ENCODE measurements at places on chromosomes 6 and 20. TPM values are rescaled to one million over a fixed set of nuclear protein-coding genes. Genes with fewer than 3 reads are reported as not detected.

The CST7 gene
- not detected for total RNA-seq

The DDR1 gene
- 95.2 TPM for total RNA-seq

The DNAH8 gene
- not detected for total RNA-seq

The ATXN1 gene
- 67.1 TPM for total RNA-seq

The TRIM40 gene
- total RNA-seq = not detected

The AIF1 gene
- 0.44 TPM for total RNA-seq

The EYS gene
- not detected for total RNA-seq

The TNFRSF6B gene
- total RNA-seq = not detected

The MEP1A gene
- not detected for total RNA-seq

The HLA-DQB1 gene
- total RNA-seq = 0.51 TPM

The LIME1 gene
- 15.2 TPM for total RNA-seq

The LY6G5C gene
- 0.62 TPM for total RNA-seq

The PHACTR1 gene
- 0.05 TPM for total RNA-seq

The SLC2A10 gene
- 1.6 TPM for total RNA-seq

The CCDC170 gene
- total RNA-seq = not detected

The APMAP gene
- total RNA-seq = 165 TPM

The POPDC3 gene
- 29.2 TPM for total RNA-seq

All from Panc1 (cell line).